Activated CD4-positive, alpha-beta T cell treated with anti-CD3 and anti-CD28 coated beads, Interleukin-2, amount 10 ng/mL, durations not matched to agents 7 days and 5 days (primary cell): ENCODE measurements at places on chromosomes 12 and 14. TPM values are rescaled to one million over a fixed set of nuclear protein-coding genes. Genes with fewer than 3 reads are reported as not detected.

GRIN2B gene
- total RNA-seq, result not detected

SLC10A1 gene
- not detected for total RNA-seq

SERPINA1 gene
- 4.1 TPM for total RNA-seq

JPH4 gene
- total RNA-seq, result not detected

VTI1B gene
- total RNA-seq, result 71.4 TPM

FAM186B gene
- 0.15 TPM for total RNA-seq

SSPN gene
- total RNA-seq, result not detected

LMNTD1 gene
- total RNA-seq, result not detected

AVPR1A gene
- total RNA-seq, result not detected

KRT80 gene
- total RNA-seq, result not detected

STXBP6 gene
- total RNA-seq, result not detected

ACSM4 gene
- total RNA-seq, result not detected

TTC5 gene
- total RNA-seq, result 23.5 TPM

LYZ gene
- total RNA-seq, result not detected

PYGL gene
- total RNA-seq, result not detected

ATXN7L3B gene
- 25.3 TPM for total RNA-seq

GYS2 gene
- total RNA-seq, result not detected

GDF3 gene
- total RNA-seq, result not detected

MAGOHB gene
- 51.3 TPM for total RNA-seq

CIROP gene
- not detected for total RNA-seq

HOTAIR gene
- not detected for total RNA-seq

KRT78 gene
- not detected for total RNA-seq

GPD1 gene
- total RNA-seq, result 0.25 TPM

E2F7 gene
- 29.4 TPM for total RNA-seq

IL31 gene
- total RNA-seq, result not detected

NFKBIA gene
- total RNA-seq, result 60.1 TPM

C12orf60 gene
- total RNA-seq, result 1.3 TPM

RHOJ gene
- total RNA-seq, result not detected

C12orf75 gene
- 160 TPM for total RNA-seq

CFAP54 gene
- total RNA-seq, result 0.23 TPM

ADAM20 gene
- total RNA-seq, result 0.15 TPM

FOXG1 gene
- not detected for total RNA-seq

TCL1B gene
- not detected for total RNA-seq

SLC17A8 gene
- total RNA-seq, result not detected

PTHLH gene
- not detected for total RNA-seq

NOXRED1 gene
- 0.22 TPM for total RNA-seq

AQP6 gene
- not detected for total RNA-seq

RNASE3 gene
- total RNA-seq, result not detected

TGM1 gene
- 6.5 TPM for total RNA-seq

KCNJ8 gene
- total RNA-seq, result not detected

LBHD2 gene
- not detected for total RNA-seq

C14orf180 gene
- not detected for total RNA-seq

GARIN6 gene
- not detected for total RNA-seq

DNAJC22 gene
- not detected for total RNA-seq

PRH2 gene
- not detected for total RNA-seq

KRT6C gene
- total RNA-seq, result not detected

IAPP gene
- not detected for total RNA-seq

ACVR1B gene
- total RNA-seq, result 5.7 TPM

RILPL2 gene
- total RNA-seq, result 6.0 TPM

KLHL33 gene
- total RNA-seq, result 0.15 TPM
